Mucosa of descending colon (tissue), 3 donors: ENCODE measurements at places on chromosomes 2 and 18. TPM values are rescaled to one million over a fixed set of nuclear protein-coding genes. Genes with fewer than 3 reads are reported as not detected.
A peak's percentile ranks its signal among the peaks of the same experiment; 100 is the strongest.

SLC19A3 gene
- 28.8 TPM for total RNA-seq

FIGN gene
- 1.4 TPM for total RNA-seq

ST8SIA5 gene
- total RNA-seq: 0.66 TPM

MALL gene
- 264 TPM for total RNA-seq

ARID5A gene
- 10.3 TPM for total RNA-seq

PROKR1 gene
- 0.73 TPM for total RNA-seq

LIMS2 gene
- total RNA-seq: 478 TPM

AOX1 gene
- total RNA-seq: 33.9 TPM

LCT gene
- 0.19 TPM for total RNA-seq

SCN2A gene
- 0.23 TPM for total RNA-seq

PTMA gene
- total RNA-seq: 1,158 TPM

SLC4A5 gene
- 2.1 TPM for total RNA-seq

- DNase-seq: no peak
Observed at GRCh38 chr18:48163738-48164115, 233.3 kb upstream of the SMAD2 start.

GRCh38 chr2:118580107-118580506, 267.3 kb downstream of the EN1 start:
- no peak for DNase-seq

DNA sequence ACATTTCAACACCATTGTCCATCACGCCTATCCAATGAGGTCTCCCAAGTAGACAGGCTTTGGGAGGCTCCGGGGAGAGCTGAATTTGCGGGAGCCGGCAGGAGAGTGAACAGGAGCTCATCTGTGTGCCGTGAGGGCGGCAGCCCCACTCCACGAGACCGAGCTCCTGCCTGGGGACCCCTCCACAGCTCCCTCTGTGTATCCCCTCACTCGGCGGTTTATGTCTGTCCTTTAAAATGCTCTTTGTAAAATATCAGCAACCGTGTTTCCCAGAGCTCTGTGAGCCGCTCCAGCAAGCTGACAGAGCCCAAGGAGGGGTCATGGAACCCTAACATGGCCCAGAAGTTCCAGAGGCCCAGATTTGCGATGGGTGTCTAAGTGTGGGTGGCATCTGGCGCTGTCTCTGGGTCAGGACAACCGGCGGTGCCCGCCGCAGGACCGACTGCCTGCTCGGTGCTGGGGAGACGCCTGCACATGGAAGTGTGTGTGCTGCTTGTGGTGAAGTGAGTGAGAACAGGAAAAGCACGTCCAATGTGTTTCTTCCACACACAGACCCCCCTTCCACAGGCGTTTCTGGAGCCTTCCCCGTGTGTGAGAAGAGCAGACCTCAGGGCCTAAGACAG, 34.8 kb downstream of the SLC66A2 start:
- peak; percentile 0 for DNase-seq

DNA sequence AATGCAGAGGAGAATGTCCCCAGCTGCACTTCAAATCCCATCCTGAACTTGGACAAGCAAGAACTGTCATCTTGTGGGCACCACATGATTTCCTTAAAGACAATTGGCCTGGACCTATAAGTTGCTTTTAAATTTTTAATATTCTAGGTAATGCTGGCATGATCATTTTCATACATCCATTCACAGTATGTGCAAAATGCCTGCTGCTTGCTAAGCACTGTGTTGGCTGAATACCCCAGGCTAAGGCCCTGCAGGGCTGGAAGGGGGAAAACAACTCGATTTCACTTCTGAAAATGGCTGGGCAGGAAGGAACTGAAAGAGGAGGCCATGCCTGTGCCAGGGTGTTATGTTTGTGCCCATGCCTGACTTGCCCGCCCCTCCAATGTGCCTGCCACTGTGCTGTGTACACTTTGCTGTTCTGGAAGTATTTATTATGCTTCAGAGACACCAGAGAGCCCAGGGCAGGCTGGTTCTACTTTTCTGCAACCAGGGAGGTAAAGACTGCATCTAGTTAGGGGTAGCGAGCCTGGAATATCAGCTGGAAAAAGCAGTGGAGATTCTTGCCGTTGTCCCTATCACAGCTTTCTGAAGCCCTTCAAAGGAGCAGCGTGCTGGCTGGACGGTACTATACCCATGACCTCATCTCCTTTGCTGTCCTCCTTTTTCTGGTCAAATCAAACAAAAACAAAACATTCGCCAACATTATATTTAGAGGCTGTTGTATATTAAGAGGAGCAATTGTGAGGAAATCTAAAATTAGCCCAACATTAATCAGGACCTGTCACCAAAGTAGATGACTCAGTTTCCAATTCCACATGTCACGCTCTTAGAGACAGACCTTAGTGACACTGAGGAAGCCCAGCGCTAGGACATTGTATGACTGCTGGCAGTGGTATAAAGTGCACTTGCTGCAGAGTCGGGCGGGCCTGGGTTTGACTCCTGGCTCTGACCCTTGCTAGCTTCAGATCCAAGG, 158.1 kb downstream of the DDX1 start:
- DNase-seq: no peak

GRCh38 chr2:113854970-113855740, 34.7 kb upstream of the ACTR3 start:
- DNase-seq: no peak

GRCh38 chr2:183149489-183149888, 25.2 kb downstream of the NUP35 start:
- DNase-seq: no peak

- DNase-seq: no peak
Observed at GRCh38 chr2:141611176-141611571, 519.6 kb downstream of the LRP1B start.

GRCh38 chr2:190718652-190719526, 70.0 kb downstream of the NAB1 start:
- DNase-seq: no peak

- no peak for DNase-seq
Observed at GRCh38 chr2:215773728-215774127, 239.6 kb downstream of the MREG start.

DNA sequence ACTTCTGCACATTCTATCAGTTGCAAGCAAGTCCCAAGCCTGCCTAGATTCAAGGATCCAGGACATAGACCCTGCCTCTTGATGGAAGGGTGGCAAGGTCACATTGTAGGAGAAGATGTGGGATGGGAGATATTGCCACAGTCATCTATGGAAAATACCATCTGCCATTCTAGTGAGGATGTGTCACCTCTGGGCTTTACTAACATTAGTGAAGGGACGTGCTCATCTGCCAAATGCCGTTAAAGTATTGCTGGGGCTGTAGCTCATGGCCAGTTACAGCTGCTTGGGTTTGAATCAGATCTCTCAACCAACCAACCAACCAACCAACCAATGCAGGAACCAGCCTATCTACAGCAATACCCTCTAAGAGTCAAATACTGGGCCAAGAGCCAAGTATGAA, 49.0 kb downstream of the E2F6 start:
- DNase-seq: no peak

- DNase-seq: no peak
Observed at GRCh38 chr2:46116553-46116991, 180.6 kb upstream of the EPAS1 start.
